ENCODE measurements at places on chromosomes 7 and 10.

- DNase-seq = no peak
Observed at GRCh38 chr7:148944935-148945934, 61.1 kb upstream of the EZH2 start.

GRCh38 chr10:34236931-34237330 is 578.2 kb downstream of the PARD3 start:
- DNase-seq = peak; percentile 17

DNA sequence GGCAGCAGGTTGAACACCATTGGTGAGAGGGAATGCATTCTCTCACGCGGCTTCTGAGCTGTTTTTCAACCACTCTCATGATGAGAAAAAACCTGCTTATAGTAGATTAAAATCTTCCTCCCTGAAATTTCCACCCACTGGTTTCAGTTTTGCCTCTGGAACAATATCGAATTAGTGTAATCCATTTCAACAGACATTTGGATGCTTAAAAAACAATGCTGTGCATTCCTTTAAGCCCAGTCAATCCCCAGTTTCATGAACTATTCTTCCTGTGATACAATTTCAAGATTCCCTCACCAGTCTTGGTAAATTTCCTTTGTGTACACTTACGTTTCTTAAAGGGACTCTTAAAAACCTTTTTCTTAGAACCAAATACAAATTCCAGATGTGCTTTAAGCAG is 89.6 kb downstream of the ITIH5 start:
- DNase-seq = no peak

DNA sequence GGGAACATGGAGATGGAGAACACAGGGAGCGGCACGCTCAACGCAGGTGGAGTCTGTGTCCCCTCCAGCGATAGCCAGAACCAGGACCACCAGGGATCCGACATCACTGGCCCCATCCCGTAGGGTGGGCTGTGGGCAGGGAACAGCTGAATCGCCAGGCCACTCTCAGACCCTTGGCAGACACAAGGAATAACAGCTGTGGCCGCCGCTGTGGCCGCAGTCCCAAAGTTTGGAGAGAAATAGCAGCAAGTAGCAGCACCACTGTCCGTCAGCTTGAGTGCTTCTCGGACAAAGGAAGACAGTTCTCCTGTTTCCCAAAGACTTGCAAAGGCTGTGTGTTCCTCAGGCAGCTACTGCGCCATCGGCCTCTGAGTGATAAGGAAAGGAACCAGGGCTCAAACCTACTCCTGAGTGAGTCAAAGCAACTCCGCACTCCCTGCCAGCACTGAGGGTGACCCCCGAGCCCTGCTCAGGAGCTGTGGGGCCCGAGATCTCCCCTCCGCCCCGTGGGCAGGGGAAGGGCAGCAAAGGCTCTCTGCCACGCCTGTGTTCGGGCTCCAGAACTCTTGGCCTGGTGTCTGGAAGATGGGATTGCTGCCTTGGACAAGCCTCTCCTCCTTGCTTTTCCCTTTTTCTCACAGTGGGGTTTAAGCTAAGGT is 82.3 kb upstream of the FAM20C start:
- DNase-seq = no peak

GRCh38 chr7:113784316-113784715 is 134.5 kb downstream of the PPP1R3A start:
- no peak for DNase-seq

DNA sequence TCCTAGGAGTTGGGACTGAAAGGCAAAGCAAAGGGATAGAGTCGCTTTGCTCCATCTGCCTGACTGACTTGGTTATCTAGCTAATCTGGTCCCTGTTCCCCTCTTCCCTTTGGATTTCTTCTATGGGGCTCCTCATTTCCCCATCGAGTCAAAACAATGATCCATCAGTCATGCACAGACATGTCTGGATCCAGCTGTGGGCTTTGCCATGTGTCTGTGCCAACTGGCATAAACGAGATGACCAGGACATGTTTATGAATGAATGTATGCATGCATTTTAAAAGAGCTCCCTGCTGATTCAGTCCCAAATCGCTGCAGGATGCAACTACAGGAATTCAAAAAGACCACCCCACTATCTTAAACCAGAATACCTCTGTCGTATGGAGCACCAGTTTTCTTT is 122.0 kb downstream of the ARL4A start:
- DNase-seq = no peak

GRCh38 chr10:32981760-32982159 is 23.7 kb upstream of the ITGB1 start:
- no peak for DNase-seq

GRCh38 chr10:27621461-27621860 is 117.4 kb downstream of the RAB18 start:
- DNase-seq = no peak

- no peak for DNase-seq
Observed at GRCh38 chr7:78787854-78788253, 665.6 kb downstream of the MAGI2 start.

GRCh38 chr7:15719311-15719710 is 32.8 kb upstream of the MEOX2 start:
- no peak for DNase-seq

- DNase-seq = no peak
Observed at GRCh38 chr10:54585572-54585971, 215.5 kb downstream of the PCDH15 start.

- no peak for DNase-seq
Observed at GRCh38 chr7:38425509-38425908, 152.1 kb upstream of the TARP start.

DNA sequence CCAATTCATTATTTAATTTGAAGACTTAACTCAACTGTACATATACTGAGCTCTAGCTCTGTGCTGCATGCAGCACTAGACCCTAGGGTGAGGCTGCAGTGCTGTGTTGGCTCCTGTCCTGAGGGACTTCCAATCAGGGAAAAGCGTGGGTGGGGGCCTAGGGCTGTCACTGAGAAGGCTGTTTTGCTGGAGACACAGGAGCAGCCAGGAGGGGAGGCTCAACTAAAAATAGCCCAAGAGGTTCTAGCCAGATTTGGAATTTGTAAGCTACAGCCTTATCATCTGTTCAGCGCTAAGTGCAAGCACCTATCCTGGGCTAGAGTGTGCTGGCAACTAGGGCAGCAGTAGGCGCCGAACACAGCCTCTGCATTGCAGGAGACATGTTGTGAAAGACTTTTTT is 121.1 kb downstream of the VWC2 start:
- DNase-seq = no peak

- DNase-seq = no peak
Observed at GRCh38 chr10:19906108-19906791, 90.0 kb downstream of the PLXDC2 start.

DNA sequence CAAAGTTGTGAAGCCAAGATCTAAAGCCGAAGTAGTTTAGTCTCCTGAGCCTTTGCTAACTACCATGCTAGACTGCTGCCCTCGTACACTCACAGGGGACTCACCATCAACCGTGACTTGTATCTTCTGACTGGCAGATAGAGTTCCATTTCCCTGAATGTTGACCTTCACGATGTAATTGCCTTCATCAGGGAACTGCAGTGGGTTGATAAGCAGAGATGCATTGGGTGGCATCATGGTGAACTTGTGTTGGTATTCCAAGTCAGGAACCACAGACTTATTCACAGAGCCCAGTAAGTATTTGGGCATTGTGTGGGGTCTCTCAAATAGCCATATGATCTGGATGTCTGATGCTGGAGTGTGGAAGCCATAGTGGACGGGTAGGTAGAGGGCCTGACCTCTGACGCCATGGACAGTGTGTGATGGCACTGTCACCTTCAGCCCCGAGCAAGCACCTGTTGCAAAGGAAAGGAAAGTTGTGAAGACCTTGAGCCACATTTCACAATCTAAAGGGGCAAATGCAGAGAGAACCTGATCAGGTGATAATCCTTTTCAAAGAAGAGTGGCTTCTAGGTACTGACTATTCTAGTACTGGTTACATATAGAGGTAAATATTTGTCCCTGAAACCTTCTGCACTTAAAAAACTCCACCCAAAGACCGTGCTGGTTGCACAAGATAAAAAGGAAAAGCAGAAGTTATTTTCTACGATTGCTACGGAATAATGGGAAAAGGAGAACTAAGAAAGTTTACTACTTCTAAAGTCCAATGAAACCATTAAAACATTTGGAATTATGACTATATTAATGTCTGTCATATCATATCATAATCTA is 7.1 kb downstream of the HEPACAM2 start:
- DNase-seq = no peak

DNA sequence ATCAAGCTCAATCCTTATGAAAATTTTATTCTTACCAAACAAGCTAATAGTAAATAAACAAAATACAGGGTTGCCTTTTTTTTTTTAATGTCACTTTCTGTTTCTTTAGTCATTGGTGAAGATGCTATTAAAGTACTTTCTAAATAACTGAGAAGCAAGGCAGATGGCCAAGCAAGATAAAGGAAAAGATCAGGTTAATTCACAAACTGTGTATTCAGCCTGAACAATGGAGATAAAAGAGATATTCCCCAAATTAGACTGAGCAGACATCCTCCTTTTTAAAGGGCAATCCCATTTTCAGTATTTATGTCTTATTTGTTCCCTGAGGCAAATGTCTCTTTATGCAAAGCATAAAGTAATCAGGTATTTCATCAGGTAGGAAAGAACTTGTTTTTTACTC is 23.1 kb upstream of the XRCC2 start:
- DNase-seq = no peak

GRCh38 chr10:76301211-76301610 is 869.8 kb downstream of the LRMDA start:
- DNase-seq = no peak

DNA sequence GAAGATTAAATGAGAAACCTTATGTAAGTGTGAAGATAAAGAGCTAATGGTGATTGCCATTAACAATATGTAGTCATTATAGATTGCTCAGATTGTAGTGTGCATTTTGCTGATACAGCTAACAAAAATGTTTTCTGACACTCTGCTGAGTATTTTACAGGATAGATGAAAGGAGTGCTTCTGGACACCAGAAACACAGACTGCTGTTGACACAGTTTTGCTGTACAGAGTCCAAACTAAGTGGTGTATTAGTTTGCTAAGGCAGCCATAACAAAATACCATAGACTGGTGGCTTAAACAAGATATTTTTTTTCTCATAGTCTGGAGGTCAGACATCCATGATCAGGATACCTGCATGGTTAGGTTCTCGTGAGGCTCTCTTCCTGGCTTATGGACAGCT is 2.2 kb downstream of the SMC3 start:
- no peak for DNase-seq

GRCh38 chr7:140275069-140275965 is 98.5 kb upstream of the KDM7A start:
- DNase-seq = no peak

DNA sequence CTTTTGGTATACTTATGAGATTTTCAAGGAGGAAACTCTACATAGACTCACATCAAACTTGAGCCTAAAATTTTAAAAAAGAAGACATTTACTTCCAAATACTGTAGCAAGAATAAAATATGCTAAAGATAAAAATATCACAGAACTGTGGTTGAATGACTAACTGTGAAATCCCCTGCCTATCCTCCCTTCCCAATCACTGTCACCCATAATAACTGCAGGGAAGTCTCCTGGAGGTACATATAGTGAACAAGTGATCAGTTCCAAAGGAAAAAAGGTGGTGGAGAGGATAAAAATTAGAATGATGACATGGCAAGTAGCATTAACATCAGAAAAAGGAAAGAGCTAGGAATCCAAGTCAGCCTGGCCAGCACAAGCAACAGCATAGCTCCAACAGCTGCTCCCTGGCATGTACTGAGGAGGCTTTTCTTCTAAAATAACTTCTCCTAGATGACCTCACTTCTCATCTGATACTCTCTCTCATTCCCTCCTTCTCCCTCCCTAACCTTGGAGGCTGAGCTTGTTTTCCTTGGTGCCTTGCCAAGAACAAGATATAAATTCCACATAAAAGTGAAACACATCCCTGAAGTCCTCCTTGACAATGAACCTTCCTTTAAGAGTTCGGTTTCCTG is 124.0 kb downstream of the IQUB start:
- no peak for DNase-seq

GRCh38 chr10:12081879-12082557 is 13.3 kb downstream of the DHTKD1 start:
- no peak for DNase-seq

DNA sequence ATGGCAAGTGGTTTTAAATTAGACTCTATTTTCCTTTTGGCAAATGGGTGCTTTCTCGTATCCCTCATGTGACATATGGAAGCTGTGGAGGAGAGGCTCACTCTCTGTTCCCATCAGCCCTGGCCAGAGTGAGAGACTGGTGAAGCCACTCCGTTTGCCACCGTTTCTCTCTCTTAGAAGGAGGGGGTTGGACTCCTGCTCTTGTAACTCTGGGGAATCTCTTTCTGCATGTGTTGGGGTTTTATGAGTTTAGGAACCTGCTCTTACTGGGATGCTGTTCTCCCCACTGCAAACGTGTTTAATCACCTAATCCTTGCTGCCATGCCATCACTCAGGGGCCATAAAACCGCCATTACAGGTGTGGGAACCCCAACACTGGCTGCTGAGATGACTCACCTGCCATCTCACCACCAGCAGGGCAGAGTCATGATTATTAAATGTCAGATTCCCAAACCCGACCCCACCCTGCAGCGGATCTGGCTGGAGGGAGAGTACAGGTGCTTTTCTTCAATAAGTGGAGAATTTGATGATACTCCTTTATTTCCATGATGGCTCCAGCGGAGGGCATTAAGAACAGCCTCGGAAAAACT is 103.2 kb downstream of the ADCY1 start:
- no peak for DNase-seq

DNA sequence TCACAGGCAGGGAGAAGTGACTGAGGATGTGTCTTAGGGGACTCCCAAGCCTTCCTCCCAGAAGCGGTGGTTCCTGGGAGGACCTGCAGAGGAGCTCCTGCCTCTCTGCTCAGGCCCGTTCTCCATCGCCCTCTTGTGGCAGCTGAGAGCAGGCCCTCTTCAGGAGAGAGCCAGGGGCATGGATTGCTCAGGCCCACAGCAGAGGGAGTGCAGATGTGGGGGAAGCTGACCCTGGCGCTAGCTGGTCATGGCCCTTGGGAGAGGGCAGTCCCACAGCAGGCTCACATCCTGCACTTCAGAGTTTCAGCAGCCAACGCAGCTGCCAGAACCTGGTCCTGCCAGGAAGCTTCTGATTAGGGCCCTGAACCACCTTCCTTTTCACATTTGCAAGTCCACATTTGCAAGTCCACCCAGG is 94.8 kb upstream of the TARP start:
- peak; percentile 21 for DNase-seq

DNA sequence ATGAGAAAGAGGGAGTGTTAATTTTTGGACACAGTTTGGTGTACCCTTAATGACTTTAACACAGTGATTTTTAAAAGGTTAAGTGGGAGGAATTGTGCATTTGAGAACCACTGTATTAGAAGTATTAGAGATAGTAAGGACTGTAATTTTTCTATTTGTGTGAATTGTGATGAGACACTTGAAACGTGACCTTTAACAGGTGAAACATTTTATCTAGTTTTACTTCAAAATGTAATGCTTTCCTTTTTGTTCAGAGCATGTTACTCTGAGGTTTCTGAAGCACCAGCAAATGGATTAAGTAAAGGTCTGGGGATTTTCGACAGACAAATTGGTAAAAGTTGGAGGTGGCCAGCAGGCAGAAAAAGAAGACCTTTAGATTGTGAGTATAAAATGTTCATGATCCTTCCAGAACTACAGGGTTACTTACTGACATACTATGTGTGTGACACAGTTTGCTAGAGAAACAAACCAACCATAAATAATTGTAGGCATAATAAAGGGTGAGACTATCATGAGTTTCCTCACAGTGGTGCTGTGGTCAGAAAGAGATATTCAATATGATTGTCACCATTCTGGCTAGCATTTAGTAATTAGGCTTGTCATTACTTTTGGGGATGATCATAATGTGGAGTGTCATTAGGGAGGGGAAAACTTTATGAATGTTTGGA is 26.1 kb downstream of the LCOR start:
- DNase-seq = no peak

Data from GM19239 (cell line).